ENCODE measurements at places on chromosomes 3 and 15. TPM values are rescaled to one million over a fixed set of nuclear protein-coding genes. Genes with fewer than 3 reads are reported as not detected.

The LMLN gene
- 11.3 TPM for total RNA-seq

The ASB14 gene
- not detected for total RNA-seq

The KNG1 gene
- not detected for total RNA-seq

The CLDN11 gene
- total RNA-seq: 25.4 TPM

The NUP210 gene
- total RNA-seq: 3.5 TPM

The PXYLP1 gene
- 18.5 TPM for total RNA-seq

The PGBD4 gene
- 1.5 TPM for total RNA-seq

The PRTG gene
- total RNA-seq: 20.4 TPM

DNA sequence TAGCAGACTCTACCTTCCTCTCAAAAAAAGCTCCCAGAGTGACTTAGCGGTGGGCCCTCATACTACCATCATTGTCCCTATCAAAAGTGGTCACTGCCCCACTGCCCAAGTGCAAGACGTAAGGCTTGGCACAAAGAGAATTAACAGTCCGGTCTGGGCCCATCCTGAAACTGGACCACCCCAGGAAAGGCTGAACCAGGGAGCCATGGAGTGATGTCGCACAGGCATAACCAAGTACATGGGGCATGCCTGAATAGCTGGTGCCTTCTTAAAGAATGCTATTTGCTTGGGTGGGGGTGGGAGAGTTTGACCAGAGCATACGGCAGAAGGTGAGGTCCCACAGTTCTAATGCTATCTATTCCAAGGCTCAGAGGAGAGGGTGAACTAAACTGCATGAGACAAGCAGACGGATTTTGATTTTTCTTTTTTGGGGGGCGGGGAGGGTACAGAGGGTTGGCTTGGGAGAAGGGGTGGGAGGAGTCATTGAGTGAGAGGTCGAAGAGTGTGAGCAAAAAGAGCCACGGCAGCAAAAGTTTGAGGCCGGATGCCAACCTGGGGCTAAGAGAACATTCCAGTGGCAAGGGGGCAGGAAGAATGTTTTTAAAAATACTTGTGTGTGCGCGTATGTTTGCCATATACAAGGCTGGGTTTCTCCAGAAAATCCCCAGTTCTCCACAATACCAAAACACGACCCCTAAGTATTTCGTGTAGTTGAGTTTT is 50.2 kb downstream of the FAM174B start:
- DNase-seq: no peak
- no peak overlapping the region for H3K27ac ChIP-seq
- H3K27me3 ChIP-seq: no peaks in the 10 kb centered on the region
- H3K4me3 ChIP-seq: no peak overlapping the region
- H3K36me3 ChIP-seq: no peaks in the 10 kb centered on the region
- H3K4me1 ChIP-seq: no peaks in the 10 kb centered on the region

DNA sequence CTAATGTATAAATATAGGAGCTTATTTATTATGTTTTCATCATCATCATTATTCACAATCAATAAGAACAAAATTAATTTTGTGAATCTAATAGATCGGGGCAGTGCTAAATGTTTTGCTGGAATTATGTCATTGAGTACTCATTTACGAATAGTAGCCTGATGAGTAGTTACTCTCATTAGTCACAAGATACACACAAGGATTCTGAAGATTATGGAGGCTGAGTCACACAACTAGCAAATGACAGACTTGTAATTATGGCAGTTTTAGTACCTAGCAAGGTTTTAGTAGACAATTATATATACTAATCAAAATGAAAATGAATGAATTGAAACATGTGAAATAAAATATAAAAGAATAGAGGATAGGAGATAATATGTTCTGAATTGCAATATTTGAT is 954.2 kb downstream of the CADM2 start:
- DNase-seq: no peak
- H3K27me3 ChIP-seq: no peaks in the 10 kb centered on the region
- no peak overlapping the region for H3K27ac ChIP-seq
- H3K36me3 ChIP-seq: no peaks in the 10 kb centered on the region
- H3K4me1 ChIP-seq: no peaks in the 10 kb centered on the region

DNA sequence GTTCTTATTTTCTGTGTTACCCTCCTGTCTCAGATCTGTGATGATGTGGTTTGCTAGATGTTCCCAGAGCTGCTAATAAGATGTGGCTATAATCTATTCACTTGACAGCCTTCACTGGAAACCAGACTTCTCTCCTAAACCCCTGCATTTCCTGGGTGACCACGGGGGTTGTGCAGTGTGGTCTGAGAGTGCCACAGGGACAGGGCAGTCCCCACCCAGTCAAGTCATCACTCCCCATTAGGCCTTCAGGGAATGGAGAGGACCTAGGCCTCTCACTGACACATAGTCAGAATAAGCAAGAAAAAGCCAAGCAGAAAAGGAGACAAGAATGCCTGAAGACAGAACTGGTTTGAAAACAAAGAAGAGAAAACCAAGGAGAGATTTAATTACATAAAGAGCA is 58.3 kb downstream of the GJD2 start:
- no peaks in the 10 kb centered on the region for H3K36me3 ChIP-seq
- H3K4me1 ChIP-seq: no peaks in the 10 kb centered on the region
- no peaks in the 10 kb centered on the region for H3K27me3 ChIP-seq
- DNase-seq: no peak

DNA sequence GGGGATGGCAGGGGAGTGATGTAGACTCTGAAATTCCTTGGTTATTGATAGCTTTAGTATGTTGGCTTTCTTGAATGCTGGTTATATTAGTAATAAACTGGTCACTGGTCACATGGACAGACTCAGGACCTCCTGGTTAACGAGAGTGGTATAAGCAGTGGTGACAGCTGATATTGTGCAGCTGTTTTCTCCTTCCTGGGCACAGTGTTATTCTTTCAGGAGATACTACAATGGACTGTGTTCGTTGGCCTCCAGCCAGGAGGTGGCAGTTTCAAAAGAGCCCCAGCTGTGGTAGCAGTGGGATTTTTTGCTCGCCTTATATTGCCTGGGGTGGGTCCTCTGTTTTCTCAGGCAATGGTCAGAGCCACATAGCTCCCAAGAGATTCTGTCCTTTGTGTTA is 181.6 kb upstream of the RBMS3 start:
- no peak overlapping the region for H3K27ac ChIP-seq
- no peaks in the 10 kb centered on the region for H3K27me3 ChIP-seq
- no peaks in the 10 kb centered on the region for H3K4me1 ChIP-seq
- H3K4me3 ChIP-seq: no peak overlapping the region

- H3K4me3 ChIP-seq: peak overlapping the region; percentile 82
- peak overlapping the region; percentile 82 for H3K27ac ChIP-seq
- H3K27me3 ChIP-seq: no peaks in the 10 kb centered on the region
- H3K36me3 ChIP-seq: no peaks in the 10 kb centered on the region
Observed at GRCh38 chr15:73991260-73991659, 835 bp downstream of the STOML1 start.

GRCh38 chr3:24640330-24640877 is 145.8 kb upstream of the THRB start:
- no peaks in the 10 kb centered on the region for H3K4me1 ChIP-seq
- H3K27ac ChIP-seq: no peak overlapping the region
- no peak for DNase-seq
- no peak overlapping the region for H3K4me3 ChIP-seq
- H3K36me3 ChIP-seq: no peaks in the 10 kb centered on the region

DNA sequence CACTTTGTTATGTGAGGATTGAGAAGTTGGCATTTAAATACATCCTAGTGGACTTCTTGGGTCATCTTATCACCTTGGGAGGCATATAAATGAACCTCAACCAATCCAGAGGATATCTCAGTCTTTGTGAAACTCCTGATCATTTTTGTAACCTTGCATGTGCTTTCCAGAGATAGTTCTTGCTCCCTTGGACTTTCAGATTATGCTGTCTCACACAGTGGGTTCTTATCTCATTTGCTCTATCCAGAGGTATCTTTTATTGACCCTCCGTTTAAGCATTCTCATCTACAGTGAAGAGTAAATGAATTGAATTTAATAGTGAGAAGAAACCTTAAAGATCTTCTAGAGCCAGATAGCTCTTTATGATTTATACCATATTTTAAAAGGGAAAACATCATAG is 10.4 kb downstream of the ARMC8 start:
- H3K4me3 ChIP-seq: no peak overlapping the region
- H3K36me3 ChIP-seq: no peaks in the 10 kb centered on the region
- H3K4me1 ChIP-seq: no peaks in the 10 kb centered on the region
- H3K27me3 ChIP-seq: no peaks in the 10 kb centered on the region
- no peak overlapping the region for H3K27ac ChIP-seq

DNA sequence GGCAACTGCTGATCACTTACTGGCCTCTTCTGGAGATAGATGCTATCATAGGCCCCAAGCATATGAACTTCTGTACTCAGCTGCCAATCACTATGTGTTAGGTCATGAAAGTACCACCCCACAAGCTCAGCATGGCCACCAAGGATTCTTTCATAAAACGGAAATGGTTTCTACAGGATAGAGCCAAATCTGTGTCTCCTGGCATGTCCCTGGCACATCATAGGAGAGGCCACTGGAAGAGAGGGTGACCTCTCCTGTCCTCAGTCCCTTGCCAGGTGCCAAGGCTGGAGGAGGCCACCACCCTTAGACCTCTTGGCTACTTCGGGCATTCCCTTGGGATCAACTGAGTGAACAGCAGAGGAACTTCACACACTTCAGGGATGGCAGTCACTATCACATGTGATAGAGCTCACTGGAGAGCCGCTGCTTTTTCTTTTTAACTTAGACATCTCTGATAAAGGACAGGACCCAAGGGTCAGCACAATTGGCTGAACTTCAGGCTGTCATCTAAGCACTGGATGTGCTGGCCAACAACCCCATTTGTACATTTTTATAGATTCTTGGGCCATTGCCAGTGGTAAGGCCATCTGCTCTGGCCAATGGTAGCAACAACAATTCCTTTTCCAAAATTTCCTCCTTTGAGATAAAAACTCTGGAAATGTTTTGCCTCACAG is 425.2 kb downstream of the SQOR start:
- H3K4me1 ChIP-seq: no peaks in the 10 kb centered on the region
- DNase-seq: peak; percentile 43
- no peaks in the 10 kb centered on the region for H3K27me3 ChIP-seq
- H3K36me3 ChIP-seq: no peaks in the 10 kb centered on the region

DNA sequence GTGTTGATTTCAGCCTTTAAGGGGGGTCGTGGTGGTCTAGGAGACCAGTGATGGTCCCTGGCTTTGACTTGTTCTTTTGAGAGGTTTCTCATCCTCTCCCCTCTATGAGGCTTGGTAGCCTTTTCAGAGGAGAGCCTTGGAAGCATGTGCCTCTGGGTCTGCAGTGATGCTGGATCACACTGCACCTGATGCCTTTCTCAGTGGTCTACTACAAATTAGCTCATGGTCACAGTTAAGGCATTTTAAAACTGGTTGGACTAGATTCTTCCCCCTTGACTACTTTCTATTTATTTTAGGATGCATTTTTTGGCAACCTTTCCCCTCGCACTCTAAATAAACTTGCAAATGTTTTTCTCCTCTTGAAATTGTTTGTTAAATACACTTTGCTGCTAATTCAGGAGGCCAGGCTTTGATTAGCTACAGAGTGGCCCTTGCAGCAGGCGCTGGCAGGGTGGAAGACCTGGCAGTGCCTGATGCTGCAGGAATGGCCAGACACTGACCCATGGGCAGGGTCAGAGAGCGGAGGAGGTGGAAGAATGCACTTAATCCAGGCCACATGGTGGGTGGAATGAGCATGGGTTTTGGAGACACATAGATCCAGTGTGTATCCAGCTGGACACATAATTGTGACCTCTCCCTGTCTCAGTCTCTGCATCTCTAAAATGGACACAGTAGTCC is 318.8 kb upstream of the CTDSPL start:
- no peak for DNase-seq
- H3K4me1 ChIP-seq: no peaks in the 10 kb centered on the region
- no peak overlapping the region for H3K4me3 ChIP-seq
- H3K27ac ChIP-seq: no peak overlapping the region
- no peaks in the 10 kb centered on the region for H3K27me3 ChIP-seq
- no peaks in the 10 kb centered on the region for H3K36me3 ChIP-seq

DNA sequence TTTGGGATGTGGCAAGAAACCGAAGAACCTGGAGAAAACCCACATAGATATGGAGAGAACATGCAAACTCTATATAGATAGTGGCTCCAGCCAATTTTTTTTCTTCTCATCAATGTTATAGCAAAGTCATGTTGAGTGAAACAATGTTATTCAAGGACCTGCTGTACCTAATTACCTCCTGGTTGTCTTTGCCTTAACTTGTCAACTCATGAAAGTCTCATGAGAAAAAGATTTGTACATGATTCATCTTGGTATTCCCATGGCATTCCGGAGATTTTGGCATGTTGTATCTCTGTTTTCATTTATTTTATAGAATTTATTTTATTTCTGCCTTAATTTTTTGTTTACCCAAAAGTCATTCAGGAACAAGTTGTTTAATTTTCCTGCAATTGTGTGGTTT is 303.8 kb upstream of the CDIN1 start:
- no peaks in the 10 kb centered on the region for H3K4me1 ChIP-seq
- DNase-seq: no peak
- H3K36me3 ChIP-seq: no peaks in the 10 kb centered on the region
- H3K27ac ChIP-seq: no peak overlapping the region
- H3K4me3 ChIP-seq: no peak overlapping the region
- H3K27me3 ChIP-seq: no peaks in the 10 kb centered on the region

GRCh38 chr15:40449275-40449674 is 8.5 kb downstream of the BAHD1 start:
- peaks cover 5% of the 10 kb centered on the region for H3K4me1 ChIP-seq
- no peaks in the 10 kb centered on the region for H3K27me3 ChIP-seq
- no peak overlapping the region for H3K27ac ChIP-seq
- H3K36me3 ChIP-seq: no peaks in the 10 kb centered on the region
- H3K4me3 ChIP-seq: no peak overlapping the region

Data from uterus (tissue), 4 donors.